ENCODE measurements at places on chromosomes 16 and 17.

- no peak for DNase-seq
These were observed 255.4 kb downstream of the IRX3 start for GRCh38 chr16:54031107-54031760.

- no peak for DNase-seq
These were observed 863 bp downstream of the ADCY9 start for GRCh38 chr16:4115209-4115948.

DNA sequence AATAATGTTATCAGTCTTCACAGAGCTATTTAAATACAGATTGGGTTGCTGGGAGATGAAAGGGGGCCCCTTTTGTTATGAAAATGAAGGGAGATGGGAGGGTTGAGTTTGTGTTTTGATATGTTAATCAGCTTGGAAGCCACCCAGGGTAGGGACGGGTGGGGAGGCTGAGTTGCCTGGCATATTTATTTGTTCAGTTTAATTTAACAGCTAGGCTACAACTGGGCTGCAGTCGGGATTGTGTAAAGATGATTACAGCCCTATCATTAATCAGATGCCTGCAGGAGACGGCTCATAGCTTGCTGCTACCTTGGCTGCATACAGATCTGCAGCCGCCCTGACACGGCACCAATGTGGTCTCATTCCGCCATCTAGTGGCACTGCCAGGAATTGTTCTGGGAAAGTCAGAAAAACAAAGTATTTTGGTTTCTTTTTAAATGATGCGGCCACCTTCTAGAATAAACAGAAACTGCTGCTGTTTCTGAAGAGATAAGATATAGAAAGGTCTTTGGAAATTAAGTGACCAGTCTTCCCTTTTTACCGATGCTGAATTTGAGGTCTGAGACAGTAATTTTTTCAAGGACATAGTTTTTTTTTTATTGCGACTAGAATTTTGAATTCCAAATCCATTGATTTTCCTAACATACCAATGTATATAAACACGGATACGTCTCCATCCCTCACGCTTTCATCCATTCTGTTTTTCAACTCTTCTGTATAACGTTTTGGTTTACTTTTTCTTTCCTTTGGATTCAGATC lies 458.0 kb upstream of the ASIC2 start:
- DNase-seq, result peak; percentile 57

GRCh38 chr17:33263396-33263795 lies 29.7 kb downstream of the ASIC2 start:
- no peak for DNase-seq

DNA sequence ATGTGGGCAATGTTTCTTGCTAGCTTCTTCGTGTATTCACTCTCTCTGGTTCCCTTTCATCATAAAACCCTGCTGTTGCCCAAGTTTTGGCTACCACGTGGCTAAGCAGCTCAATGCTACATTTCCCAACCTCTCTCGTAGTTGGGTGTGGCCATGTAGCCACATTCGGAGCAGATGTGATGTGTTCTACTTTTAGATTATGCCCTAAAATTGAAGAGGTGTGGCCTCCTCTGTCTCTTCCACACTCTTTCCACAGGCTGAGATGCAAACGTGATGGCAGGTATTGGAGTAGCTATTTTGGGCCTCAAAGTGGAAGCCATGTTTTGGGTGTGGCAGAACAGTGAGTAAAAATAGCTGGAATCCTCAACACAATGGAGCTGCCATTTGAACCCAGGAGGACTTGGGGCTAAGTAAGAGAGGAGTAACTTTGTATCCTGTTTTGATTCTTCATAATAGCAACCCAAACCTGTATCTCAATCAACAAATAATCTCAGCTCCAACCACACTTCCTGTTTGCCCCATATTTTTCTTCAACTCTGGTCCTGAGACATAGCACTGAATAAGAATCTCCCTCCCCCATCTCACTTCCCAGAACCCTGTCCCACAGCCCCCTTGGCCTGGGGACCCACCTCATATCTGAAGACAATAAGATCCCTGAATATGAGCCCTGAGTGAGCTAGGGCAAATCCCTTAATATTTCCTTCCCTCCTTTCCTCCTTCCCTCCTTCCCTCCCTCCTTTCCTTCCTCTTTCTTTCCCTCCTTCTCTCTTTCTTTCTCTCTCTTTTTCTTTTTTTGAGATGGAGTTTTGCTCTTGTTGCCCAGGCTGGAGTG lies 4.0 kb downstream of the NUPR1 start:
- DNase-seq, result no peak

DNA sequence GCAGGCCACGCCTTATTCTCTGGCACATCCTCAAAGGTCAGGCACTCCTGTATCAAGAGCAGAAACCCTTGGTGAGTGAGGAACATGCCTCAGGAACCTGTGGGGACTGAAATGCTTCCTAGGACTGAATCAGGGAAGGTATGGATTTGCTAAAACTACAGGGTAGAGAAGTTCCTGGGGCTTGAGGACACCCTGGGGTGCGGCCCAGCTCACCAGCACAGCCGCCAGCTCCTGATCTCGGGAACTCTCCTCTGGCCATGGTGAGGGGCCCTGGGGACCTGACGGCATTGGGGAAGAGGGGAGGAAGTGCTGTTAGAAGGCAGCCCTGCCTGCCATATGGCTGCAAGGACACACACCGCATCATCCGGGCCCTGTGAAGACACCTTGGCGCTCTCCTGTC lies 7.5 kb downstream of the ZSCAN10 start:
- DNase-seq, result no peak

GRCh38 chr16:19884611-19885450 lies at the start of gene GPRC5B:
GPRC5B (minus strand) TSS chr16:19884848; CDS start chr16:19872845, 12,003 bp downstream.
- DNase-seq, result peak; percentile 64

GRCh38 chr16:86322283-86322682 lies 188.0 kb upstream of the FOXF1 start:
- DNase-seq, result no peak

GRCh38 chr16:88755745-88756443 lies 29.1 kb downstream of the PIEZO1 start:
- DNase-seq, result no peak

GRCh38 chr17:46911311-46911710 lies 11.6 kb upstream of the GOSR2 start:
- no peak for DNase-seq

GRCh38 chr17:81825841-81826466 lies 7.1 kb downstream of the MCRIP1 start:
- no peak for DNase-seq

- no peak for DNase-seq
These were observed 43.3 kb upstream of the CBFA2T3 start for GRCh38 chr16:89020068-89020924.

- DNase-seq, result no peak
These were observed 9.6 kb downstream of the CALCOCO2 start for GRCh38 chr17:48840441-48840840.

GRCh38 chr17:38712593-38712992 lies 7.5 kb downstream of the MLLT6 start:
- DNase-seq, result no peak

DNA sequence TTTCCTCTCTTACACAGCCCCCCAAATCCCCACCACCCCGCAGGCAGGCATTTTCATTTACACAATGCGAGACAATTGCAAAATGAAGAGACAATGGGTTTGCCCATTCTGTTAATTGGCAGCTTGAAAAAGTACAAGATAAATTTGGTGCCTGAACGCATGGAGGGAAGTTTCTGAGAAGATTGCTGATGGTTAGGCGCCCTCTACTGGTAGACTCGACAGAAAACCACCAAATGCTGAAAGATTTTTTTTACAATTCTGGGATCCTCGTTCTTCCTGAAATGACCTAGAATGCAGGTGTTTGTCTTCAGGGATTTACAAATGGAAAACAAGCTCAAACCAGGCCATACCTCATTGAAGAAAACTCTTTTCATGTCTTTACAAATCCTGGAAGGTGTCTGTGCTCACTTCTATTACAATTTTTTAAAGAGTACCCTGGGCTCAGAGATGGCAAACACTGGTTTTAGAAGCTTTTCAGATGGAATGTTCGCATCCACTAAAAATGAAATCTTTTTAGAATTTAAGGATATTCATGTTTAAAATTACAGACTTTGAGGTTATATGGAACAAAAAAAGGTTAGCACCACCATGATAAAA lies 338.5 kb downstream of the PMP22 start:
- peak; percentile 8 for DNase-seq

GRCh38 chr17:48882272-48882671 lies 10.3 kb upstream of the ATP5MC1 start:
- no peak for DNase-seq

DNA sequence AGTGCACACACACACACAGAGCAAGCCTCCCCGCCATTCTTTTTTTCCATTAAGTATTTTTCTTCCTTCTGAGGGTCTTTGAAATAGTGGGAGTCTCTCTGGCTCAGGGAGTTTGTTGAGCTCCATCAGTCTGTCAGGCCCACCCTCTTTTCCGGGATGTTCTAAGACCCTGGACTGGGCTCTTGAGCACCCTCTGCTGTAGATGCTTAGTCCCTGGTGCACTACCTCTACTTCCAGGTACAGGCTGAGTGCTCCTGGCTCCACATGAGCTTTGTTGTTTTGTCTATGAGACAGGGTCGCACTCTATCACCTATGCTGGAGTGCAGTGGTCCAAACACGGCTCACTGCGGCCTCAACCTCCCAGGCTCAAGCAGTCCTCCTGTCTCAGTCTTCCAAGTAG lies 20.7 kb downstream of the LIMD2 start:
- no peak for DNase-seq

DNA sequence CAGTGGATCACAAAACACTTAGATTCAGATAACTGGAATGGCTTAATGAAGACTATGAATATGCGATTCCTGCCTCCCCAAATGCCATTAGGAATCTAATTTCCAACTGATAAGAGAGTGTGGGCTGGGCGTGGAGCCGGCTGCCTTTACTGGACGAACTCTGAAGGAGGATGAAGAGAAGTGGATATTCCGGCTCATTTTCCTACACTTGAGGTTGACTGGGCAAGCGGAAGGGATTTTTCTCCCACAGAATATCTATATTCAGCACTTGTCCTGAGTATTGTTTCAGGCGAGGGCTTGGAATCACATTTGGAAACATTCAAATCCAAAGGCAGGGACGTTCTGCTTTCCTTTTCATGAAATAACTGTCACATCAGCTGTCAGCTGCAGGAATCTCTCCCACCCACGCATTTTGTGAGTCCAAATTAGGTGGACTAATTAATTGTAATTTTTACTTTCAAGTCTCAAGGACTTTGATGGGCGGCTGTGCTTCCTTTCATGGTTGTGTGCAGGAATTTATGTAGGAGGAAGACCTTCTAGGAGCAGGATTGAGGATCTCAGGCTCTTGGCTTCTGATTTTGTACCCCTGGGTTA lies 138.5 kb downstream of the PITPNC1 start:
- DNase-seq, result peak; percentile 11

GRCh38 chr16:34802848-34803599 lies 1343.6 kb downstream of the TP53TG3F start:
- no peak for DNase-seq

- DNase-seq, result no peak
These were observed 2.4 kb downstream of the CCL13 start for GRCh38 chr17:34358631-34359030.
